Foreskin keratinocyte (primary cell): ENCODE measurements at places on chromosomes 5 and 9.

DNA sequence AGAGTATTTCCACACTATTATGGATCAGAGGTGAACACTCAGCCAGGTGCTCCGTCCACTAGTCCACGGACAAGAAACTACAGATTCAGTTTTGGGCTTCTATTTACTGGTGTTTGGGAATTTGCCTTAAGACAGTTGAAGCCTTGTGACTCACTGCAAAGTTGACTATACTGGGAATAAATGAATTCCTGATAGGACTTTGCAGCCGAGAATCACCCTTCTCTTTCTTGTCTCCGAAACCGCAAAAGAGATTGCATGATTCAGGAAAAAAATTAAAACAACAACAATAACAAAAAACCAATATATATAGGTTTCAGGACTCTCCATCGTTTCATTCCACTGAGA is 716 bp downstream of the TMEM171 start:
- DNase-seq: peak; percentile 56

GRCh38 chr5:155308289-155308688 is 294.7 kb downstream of the KIF4B start:
- no peak for DNase-seq

DNA sequence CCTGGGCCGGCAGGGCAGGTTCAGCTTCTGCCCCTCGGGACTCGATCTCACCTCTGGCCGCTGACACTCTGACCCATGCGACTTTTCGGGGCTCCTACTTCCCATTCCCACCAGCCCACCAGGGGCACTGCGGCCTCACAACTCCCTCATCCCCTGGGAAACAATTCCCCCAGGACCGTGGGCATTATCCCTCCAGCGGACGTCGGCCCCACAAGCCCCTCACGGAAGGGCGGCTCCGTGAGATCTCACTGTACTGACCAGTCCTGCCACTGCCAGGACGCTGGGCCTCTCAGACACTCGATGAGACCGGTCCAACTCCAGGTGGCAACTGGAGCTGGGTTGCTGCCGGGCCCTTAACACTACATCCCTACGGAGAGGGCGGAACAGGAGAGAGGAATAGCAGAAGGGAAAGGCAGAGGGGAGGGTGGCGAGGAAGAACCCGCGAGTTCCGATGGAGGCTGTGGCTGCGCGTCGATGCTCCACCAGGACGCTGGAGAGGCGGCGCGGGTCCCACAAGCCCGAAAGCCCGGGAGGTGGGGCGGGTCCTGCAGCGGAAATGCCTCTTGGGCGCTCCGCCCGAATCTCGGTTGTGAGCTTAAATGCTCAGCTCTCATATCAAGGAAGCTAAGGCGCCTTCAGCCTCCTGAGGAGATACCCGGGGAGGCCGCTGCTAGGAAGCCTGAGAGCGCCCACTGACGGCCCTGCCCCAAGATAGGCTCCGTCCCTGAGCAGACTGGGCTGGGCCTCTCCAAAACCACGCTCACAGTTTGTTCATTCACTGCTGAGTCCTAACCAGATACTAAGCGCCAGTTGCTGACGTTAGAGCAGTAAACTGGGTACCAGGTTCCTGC is 36.3 kb downstream of the VCP start:
- DNase-seq: no peak

- DNase-seq: no peak
Measured at GRCh38 chr5:1707467-1707866, 92.2 kb downstream of the MRPL36 start.

DNA sequence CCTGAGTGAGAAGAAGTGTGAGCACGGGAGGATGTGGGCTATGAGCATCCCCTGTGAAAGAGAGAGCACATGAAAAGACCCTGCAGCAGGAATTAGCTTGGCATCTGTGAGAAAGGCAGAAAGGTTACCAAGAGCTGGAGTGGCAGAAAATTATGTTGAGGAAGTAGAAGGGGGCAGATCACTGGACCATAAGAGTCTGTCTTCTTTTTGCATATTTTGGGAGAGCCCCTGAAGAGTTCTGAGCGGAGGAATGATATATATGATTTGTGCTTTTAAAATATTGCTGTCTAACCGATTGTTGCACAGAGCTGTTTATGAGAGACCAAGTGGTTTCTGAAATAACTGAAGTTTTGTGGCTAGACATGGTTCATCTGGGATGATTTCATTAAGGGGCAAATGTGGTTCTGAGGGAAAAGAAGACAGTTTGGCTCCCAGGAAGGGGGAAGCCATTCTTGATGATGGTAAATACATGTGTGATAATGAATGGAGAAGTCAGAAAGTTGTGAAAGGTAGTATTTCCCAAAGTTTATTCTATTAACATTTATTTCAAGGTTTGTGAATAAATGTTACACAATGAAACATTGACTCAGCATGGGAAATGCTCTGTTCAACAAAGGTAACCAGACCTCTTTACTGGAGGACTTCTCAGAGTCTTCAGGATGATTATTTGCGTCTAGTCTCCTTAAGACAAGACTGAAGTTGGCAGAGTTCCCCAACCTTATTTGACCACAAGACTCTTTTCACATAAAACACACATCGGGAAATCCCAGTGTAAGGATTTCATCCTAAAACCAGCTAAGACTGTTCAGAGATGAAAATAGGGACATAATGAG is 31.5 kb upstream of the ADRB2 start:
- DNase-seq: peak; percentile 53

GRCh38 chr9:3906437-3907213 is 380.8 kb upstream of the RFX3 start:
- DNase-seq: peak; percentile 66

- DNase-seq: no peak
Measured at GRCh38 chr5:32419791-32420190, 24.7 kb downstream of the ZFR start.

- DNase-seq: no peak
Measured at GRCh38 chr9:106752581-106752980, 110.4 kb upstream of the ZNF462 start.

DNA sequence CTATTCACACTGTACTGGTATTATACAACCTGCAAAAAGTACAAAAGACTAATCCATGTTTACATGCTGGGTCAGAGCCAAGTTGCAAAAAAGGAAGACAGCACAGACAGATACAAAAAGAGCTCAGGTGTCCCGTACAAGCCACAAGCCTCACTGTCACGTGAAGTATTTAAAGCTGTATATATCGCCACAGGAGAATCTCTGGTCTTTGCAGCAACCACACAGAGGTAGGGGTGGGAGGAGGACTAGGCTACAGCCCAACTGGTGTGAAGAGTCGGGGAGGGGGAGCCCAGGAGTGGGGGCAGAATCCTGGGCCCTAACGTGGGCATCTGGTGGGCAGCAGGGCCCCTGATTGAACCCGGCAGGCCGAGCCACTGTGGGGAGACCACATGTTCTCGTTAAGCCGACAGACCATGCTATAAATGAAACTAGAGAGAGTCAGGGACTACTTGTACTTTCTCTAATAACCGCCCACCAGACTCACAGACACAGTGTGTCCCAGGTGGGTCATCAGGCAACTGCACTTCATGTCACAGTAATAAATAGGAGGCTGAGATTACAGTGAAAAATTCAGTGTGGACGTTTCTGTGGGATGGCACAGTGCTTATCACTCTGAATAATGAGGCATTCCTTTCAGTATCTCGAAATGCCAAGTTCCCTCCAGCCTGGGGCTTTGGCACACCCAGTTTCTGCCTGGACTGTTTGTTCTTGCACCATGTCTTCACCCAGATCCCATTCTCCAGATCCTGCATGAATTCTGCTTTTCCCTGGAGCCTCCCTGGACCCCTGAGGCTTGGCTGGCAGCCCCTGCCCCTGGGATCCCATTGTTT is 79.3 kb upstream of the SH3PXD2B start:
- DNase-seq: peak; percentile 6

GRCh38 chr9:89218040-89218928 is 39.7 kb upstream of the SHC3 start:
- no peak for DNase-seq

DNA sequence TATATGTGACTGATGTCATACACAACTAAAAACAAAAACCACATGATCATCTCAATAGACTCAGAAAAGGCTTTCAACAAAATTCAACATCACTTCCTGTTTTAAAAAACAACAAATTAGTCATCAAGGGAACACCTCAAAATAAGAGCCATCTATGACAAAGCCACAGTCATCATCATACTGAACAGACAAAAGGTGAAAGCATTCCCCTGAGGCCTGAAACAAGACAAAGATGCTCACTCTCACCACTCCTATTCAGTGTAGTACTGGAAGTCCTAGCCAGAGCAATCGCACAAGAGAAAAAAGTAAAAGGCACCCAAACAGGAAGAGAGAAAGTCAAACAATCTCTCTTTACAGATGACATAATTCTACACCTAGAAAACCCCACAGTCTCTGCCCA is 893.5 kb upstream of the EDIL3 start:
- peak; percentile 8 for DNase-seq

DNA sequence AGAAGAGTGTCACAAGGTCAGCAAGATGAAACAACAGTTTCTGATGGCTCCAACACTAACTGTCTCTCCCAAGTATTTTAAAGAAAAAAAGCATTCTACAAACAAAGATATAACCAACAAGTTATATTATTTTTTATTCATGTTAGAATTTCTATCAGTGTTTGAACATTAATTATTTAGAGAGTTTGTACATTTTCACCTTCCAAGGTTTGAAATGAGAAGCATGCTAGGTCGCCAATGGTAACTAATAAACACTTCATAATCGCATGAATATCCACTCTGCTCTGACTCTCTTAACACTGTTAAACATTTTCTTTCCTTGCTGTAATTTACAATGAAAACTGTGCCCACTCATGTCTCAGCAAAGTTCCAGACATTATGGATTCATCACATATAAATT is 73.5 kb downstream of the PTCH1 start:
- DNase-seq: no peak

- no peak for DNase-seq
Measured at GRCh38 chr5:24547132-24547531, 97.6 kb downstream of the CDH10 start.

DNA sequence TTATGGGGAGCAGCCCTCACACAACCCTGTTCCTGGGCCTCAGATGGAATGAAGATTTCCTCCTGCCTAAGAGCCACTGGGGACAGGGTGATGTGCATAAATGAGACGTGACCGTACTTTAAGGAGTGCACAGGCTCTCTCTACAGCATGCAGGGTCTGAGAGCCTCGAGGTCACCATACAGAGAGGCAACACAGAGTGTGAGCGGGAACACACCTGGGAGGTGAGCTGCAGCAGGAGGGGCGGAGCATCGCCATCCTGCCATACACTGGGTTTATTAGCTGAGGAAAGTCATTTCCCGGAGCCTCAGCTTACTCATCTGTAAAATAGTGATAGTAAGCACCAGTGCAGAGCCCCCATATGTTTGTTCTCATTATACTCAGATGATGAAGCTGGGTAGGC is 182.5 kb upstream of the RAD23B start:
- no peak for DNase-seq

DNA sequence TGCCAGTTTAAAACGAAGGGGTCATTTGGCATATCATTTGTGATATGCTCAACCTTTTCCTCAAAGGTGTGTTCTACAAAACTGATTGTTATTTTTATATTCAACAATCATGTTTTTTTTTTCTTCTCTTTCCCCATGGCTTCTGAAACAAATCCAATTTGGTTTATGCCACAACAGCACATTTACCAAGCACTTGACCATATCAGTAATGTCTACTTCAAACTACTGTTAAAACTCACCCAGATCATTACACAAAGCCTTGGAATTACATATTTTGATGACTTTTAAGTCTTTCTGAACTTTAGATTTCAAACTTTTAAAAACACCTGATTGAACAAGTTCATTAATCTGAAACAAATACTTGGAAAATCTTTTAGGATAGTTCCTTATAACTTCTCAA is 29.2 kb downstream of the PWWP2A start:
- no peak for DNase-seq

- no peak for DNase-seq
Measured at GRCh38 chr9:133893191-133893994, 98.7 kb downstream of the VAV2 start.

DNA sequence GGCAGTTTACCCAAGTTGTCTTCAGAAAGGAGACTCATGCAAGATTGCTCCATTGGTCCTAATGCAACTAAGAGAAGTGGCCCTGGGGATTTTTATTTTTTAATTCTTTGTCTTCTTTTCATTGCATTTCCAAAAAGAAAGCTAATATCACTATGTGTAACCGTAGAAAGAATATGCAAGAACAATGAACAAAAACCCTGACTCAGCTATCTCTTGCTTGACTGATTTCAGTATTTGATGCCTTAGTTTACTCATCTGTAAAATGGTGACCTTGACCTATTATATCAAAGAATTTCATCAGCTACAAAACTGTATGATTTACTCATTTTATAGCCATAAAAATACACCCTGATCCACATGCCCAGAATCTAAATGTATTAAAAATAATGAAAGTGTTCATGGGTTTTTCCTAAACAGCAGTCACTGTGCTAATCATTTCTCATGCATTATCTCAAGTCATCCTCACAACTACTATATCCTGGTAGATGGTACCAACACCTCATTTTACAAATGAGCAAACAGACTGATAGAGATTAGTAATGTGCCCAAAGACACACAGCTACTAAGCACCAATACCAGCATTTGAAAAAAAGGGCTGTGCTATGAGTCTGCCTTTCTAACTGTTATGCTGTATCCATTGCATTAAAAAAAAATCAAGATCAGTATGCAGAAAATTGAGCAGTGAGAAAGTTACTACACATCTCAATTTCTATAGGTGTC is 185.7 kb downstream of the MLLT3 start:
- no peak for DNase-seq

DNA sequence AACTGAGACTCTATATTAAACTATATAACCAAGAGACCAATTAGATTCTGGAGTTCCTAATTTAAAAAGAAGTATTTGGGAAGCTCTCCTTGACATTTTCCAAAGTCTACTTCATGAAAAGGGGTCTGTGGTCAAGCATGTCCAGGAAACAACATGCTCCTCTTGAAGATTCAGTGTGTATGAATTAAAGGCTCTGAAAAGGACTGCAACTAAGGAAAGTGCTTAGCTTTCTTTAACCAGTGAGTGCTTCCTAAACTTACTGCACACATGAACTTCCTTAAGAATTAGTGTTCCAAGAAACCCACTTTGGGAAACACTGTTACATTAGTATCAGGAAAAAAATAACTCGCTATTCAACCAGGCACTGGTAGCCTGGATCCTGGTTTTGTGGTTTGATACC is 167.6 kb downstream of the MED27 start:
- no peak for DNase-seq
